ENCODE measurements at places on chromosomes 2 and 18.

GRCh38 chr2:209648714-209649113 lies 122.9 kb upstream of the UNC80 start:
- DNase-seq, result no peak

- no peak for DNase-seq
Measured at GRCh38 chr2:239778042-239778851, 246.9 kb downstream of the NDUFA10 start.

GRCh38 chr2:152647552-152647951 lies 69.7 kb downstream of the PRPF40A start:
- no peak for DNase-seq

DNA sequence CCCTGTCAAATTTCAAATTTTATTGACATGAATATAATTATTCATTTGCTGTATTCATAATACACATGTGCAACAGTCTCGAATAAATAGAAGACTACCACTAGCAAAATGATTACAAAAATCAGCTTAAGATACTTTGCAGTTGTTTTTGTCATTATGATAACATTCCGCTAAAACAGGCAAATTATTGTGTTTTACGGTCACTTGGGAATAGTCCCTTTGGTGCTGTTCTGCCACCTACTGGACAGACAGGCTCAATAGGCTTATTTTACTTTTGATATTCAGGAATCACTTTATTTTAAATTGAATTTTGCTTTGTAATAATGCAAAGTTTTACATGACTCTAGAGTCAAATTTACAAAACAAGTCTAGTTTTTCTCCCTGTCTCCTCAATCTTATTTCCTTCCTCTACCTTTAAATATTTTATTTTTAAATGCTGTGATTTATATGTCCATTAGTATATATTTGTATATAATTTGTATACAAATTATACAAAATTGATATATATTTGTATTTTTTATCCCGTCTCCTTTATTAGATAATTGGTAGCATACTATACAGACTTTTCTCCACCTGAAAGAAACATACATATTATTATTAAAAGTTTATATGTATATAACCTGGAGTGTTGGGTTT lies 456.3 kb downstream of the DLGAP1 start:
- no peak for DNase-seq

- no peak for DNase-seq
Measured at GRCh38 chr2:86081724-86082123, 24.0 kb downstream of the POLR1A start.

DNA sequence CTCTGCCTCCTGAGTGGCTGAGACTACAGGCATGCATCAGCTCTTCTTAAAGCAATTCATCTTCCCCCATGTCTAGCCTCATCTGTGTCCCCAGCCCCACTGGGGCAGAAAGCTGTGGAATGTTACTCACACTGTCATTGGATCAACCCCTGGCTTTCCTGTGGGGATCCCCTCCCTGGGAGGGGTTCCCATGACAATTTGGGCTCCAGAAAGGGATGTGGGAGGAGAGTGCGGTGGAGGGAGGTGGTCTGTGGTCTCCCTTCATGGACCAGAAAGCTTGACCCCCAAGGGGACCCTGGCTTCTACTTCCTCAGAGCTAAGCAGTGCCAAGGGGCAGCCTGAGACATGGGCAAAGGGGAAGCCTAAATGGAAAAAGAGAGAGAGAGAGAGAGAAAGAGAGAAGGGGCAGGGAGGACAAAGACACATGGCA lies 1.3 kb downstream of the NGEF start:
- no peak for DNase-seq

Data from stimulated activated CD4-positive, alpha-beta T cell treated with anti-CD3 and anti-CD28 coated beads, Interleukin-4, amount 100 ng/mL, for 48 hours (primary cell).